Myocyte (in vitro differentiated cells): ENCODE measurements at places on chromosomes 16 and 17.
A peak's percentile ranks its signal among the peaks of the same experiment; 100 is the strongest.

DNA sequence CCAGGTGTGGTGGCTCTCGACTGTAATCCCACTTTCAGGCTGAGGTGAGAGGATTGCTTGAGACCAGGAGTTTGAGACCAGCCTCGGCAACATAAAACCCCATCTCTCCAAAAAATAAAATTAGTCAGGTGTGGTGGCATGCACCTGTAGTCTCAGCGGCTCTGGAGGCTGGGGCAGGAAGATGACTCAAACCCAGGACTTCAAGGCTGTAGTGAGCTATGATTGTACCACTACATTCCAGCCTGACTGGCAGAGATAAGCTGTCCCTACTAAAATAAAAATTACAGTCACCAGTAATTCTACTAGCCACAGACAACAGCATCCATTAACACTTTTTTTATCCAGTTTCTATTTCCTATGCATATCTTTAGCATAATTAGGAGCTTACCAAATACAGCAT, 176.3 kb downstream of the CPPED1 start:
- no peak for DNase-seq

DNA sequence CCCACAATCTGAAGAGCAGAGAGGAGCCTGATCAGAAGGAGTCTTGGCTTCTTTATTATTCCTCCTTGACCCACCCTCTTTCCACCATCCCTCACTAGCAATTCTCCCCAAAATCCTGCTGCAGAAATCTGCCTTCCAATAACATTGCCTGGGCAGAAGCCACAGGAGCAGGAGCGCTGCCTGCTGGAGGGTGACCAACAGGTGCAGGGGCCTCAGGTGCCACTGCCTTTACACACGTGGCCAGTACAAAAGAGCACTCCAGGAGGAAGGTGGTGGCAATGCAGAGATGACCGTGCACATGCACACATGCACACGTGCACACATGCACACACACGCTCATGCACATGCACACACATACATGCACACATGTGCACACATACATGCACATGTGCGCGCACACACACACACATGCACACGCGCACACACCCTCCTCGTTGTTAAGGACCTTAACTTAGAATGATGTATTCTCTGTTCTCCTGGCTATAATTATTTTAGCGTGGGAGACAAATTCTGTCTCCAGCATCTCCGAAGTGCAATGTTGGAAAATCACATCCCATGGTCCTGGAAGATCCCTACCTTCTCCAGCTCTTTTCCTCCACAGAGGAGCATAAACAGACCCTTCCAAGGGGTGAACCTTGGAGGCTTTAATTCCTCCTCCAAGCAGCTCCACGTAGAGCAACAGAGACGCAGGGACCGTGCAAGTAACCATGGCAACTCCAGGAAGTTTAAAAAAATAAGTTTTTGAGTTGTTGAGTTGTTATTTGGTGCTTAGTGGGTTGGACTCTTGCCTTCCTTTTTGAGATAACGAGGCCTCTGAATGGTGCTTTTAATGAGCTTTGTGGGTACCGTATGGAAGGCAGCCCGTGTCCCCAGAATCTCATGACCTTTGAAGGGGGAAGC, 12.6 kb downstream of the RBFOX3 start:
- no peak for DNase-seq

DNA sequence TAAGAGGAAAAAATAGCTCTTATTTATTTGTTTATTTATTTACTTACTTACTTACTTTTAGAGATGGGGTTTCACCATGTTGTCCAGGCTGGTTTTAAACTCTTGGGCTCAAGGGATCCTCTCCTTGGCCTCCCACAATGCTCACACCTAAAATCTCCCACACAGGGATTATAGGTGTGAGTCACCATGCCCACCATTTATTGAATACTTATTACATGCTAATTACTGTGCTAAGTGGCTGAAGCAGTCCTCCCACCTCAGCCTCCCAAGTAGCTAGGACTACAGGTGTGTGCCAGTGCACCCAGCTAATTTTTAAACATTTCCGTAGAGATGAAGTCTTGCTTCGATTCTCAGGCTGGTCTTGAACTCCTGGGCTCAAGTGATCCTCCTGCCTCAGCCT, 11.0 kb upstream of the ITGB3 start:
- no peak for DNase-seq

DNA sequence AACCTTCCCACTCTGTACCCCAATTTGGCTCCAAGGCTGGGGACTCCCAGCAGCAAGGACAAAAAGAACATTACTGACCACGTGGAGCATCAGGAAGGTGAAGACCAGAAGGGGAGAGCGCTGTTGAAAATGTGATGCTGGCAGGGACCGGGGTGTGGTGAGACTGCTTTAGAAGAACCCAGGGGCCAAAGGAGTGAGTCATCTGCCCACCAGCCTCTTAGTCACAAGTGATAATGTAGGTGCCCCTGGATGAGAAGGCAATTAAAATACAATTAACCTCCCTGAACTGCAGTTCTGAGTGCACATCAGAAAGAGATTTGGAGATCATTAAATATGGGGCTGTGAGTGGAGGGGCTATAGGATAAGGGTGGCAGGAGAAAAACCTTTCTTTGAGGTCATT, 366.6 kb upstream of the CCL2 start:
- no peak for DNase-seq

GRCh38 chr17:71071837-71072236, 902.5 kb downstream of the KCNJ2 start:
- peak; percentile 92 for DNase-seq

DNA sequence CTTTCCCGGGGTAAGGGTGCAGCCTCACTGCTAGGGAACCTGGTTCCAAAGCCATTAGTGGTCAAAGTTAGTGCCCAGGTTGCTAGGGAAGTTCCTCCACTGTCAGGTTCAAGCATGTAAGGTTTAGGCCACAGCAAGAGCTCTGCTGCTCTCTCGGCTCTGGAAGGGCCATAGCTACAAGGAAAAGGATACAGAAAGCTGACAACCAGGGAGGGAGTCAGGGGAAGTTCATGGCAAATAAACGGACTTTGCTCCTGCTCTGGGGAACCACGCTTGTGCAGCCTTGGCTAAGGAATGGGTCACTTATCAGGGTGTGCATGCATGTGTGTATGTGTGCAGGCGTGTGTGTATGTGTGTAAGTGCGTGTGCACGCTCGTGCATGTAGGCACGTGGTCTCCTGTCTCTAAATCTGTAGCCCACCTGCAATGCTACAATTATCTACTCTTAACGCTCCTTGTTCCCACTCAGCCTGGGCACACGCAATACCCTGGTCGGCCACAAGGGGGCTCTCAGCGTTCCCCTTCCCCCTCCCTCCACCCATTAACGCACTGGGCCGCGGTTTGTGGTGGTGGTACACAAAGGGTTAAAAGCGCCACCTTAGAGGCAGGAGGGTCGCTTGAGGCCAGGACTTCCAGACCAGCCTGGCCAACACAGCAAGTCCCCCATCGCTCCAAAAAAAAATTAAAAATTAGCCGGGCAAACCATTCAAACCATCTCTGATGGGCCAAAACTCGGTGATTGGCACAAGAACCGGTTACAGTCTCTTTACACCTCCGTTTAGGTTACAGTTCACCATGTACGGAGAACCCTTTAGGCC, 48.4 kb upstream of the KDM8 start:
- DNase-seq = peak; percentile 40

GRCh38 chr16:29974291-29975133, 844 bp downstream of the TAOK2 start:
- DNase-seq = no peak

GRCh38 chr17:17603178-17603894, 11.8 kb upstream of the PEMT start:
- DNase-seq = no peak
